Stimulated activated CD8-positive, alpha-beta memory T cell treated with anti-CD3 and anti-CD28 coated beads, Interleukin-4, amount 100 ng/mL, for 1 hour (primary cell): ENCODE measurements at places on chromosomes 12 and 14.

DNA sequence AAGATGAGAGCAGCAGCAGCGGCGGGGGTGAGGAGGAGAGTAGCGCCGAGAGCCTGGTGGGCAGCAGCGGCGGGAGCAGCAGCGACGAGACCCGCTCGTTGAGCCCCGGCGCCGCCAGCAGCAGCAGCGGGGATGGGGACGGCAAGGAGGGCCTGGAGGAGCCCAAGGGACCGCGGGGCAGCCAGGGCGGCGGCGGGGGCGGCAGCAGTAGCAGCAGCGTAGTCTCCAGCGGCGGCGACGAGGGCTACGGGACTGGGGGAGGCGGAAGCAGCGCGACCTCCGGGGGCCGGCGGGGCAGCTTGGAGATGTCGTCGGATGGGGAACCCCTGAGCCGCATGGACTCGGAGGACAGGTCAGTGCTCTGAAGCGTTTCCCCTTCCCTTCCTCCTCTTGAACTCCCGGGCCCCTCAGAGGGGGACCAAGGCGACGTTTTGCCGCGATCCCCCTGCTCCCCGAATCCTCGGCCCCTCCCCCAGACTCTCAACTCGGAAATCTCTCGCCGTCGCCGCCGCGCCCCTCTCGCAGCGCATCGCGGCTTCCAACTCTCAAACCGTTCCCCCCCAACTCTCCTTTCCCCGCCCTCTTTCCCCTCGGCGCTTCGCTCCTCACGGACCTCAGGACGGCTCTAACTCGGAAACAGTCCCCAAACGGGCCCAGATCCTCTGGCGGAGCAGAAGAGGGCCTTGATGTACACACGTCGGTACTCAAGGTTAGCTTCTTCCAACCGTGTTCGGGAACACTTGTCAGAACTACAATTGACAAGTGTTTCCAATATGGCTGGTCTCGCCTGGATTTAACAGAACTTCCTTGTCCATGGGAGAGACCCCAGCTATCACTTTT is 947 bp downstream of the AEBP2 start:
- peak; percentile 21 for DNase-seq

DNA sequence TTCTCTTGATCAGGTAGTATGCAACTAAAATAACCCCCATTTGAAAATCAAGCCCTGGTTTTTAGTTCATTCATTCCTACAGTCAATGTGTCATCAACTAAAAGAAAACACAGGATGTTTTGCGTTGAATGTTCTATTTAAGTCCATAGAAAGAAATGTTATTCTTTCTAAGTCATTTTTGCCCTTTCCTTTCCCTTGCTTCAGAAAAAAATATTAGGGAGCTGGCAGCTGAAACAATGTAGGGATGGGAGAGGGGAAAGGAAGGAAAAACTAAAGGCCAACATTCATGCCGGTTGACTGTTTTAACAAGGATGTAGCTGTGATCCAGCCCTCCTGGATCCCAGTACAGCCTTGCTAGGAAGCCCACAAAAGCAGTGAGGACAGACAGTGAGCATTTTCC is 155.1 kb downstream of the BTG1 start:
- DNase-seq = no peak

DNA sequence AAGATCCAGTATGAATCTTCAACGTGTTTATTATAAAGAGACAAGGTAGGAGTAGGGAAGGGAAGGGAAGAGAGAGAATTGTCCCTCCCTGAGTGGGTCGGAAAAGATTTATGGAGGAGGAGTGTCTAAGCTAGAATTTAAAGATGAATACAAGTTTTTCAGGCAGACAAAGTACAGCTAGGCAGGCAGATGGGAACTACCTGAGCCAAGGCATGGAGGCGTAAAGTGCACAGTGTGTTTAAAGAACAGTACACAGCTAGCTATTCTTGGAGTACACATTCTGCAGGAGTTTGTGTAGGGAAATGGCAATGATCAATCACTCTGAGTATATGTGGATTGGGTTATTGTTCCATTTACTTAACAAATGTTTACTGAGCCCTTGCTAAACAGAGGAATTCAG is 20.1 kb downstream of the PLEKHG7 start:
- no peak for DNase-seq

- DNase-seq = no peak
Measured at GRCh38 chr12:80679346-80680131, 27.9 kb upstream of the MYF6 start.

- DNase-seq = no peak
Measured at GRCh38 chr12:105822131-105823105, 316.3 kb downstream of the NUAK1 start.

GRCh38 chr14:23371865-23372264 is 744 bp upstream of the IL25 start:
- no peak for DNase-seq

- no peak for DNase-seq
Measured at GRCh38 chr14:63480599-63480998, 62.6 kb downstream of the PPP2R5E start.

- no peak for DNase-seq
Measured at GRCh38 chr12:53143355-53143754, 37.2 kb upstream of the ZNF740 start.

GRCh38 chr14:70254476-70254961 is 65.8 kb upstream of the SLC8A3 start:
- DNase-seq = no peak

- no peak for DNase-seq
Measured at GRCh38 chr12:42221726-42222125, 16.3 kb downstream of the YAF2 start.
